ENCODE measurements at places on chromosomes 1 and 21.

- DNase-seq: no peak
Observed at GRCh38 chr1:200154069-200154767, 126.7 kb downstream of the NR5A2 start.

DNA sequence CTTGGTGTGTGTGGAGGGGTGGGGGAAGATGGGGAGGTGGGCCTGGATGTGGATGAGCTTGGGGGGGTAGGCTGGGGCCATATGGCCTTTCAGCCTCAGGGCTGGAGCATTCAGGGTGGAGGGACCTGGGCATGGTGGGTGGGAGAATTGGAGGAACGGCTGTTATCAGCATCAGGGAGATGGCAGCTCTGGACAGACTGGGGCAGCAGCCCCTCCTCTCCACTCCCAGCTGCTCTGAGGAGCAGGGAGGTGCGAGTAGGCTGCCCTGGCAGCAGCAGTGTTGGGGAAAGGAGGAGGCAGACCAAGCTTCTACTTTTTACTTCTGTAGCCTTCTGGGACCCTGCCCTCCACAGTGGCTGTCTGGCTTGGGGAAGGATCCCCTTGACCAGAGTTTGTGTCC lies 10.2 kb downstream of the PPFIA4 start:
- no peak for DNase-seq

DNA sequence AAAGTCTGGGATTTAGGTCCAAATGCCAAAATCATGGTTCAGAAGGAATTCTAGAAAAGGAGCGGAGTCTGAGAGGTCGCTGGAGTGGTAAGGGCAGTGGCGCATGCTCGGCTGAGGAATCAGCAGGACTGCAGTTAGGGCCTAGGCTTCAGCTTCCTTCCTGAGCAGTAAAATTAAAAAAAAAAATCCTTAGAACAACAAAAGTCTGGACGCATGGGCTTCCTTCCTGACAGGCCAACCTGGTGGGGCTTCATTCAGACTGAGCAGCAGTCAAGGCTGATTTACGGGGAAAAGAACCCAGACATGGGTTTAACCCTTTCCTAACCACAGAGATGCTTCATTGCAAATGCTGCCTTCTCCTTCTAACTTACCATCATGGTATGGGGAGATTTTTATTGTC lies 17.1 kb downstream of the RNF220 start:
- no peak for DNase-seq

DNA sequence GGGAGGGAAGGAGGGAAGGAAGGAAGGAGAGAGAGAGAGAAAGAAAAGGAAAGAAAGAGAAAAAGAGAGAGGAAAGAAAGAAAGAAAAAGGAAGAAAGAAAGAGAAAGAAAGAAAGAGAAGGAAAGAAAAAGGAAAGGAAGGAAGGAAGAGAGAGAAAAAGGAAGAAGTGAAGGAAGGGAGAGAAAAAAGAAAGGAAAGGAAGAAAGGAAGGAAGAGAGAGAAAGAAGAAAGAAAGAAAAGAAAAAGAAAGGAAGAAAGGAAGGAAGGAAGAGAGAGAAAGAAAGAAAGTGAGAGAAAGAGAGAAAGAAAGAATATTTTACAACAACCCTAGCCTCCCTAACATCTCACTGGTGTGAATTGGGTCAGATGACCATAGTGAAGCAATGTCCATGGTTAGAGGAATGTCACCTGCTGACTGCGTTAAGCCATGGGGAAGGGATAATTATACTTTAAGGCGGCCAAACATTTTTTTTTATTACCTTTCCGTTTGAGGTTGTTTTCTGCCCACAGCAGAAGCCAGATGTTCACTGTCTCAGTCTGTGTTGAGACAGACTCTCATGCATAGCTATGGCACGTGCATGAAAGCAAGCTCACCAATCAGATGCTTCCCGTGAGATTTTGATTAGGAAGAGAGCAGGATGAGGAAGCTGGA lies 76.4 kb downstream of the SNRPE start:
- no peak for DNase-seq

- DNase-seq: peak; percentile 85
Observed at GRCh38 chr21:45142469-45143308, 68.3 kb downstream of the ADARB1 start.

DNA sequence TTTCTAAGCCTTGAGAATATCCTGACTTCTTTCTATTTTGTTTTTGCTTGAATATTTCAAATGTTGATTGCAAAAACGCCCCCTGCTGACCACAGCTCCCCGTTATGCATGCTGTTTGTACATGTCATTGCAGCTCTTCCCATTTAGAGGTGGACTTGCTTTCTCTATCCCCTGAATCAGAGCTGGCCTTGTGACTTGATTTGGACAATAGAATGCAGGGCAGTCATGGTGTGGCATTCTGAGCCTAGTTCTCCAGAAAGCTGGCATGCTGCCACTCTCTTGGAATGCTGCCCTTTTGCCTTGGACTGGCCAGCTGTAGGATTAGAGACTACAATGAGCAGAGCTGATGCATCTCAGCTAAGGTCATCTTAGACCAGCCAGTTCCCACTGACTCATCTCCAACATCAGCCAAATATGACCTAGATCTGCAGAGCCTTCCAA lies 1561.5 kb downstream of the MRPL39 start:
- DNase-seq: peak; percentile 97

- no peak for DNase-seq
Observed at GRCh38 chr1:107793896-107794453, 171.0 kb downstream of the VAV3 start.

DNA sequence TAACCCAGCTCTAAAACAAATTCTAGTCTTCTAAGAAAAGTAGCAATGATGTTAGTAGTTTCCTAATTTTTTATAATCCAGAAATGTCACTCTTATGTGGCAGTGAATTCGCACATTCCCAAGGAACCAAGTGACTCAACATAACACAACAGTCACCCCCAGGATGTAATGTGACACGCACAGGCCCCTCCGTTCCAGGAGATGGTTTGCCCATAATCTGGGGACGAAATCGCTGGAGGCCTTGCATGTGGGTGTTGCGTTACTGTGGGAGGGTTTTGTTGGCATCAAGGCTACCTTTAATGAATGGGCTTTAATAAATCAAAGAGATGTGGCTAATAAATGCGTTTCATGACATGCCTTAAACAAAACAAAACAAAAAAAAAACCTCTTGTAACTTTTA lies 50.9 kb downstream of the EVA1C start:
- DNase-seq: peak; percentile 62

Measured in astrocyte of the spinal cord (primary cell).